CD4-positive, alpha-beta T cell treated with Interleukin-1 beta for 1 hour (primary cell): ENCODE measurements at places on chromosomes 11 and 22.

- no peak for DNase-seq
These were observed 603.0 kb downstream of the BUD13 start for GRCh38 chr11:116169776-116170175.

DNA sequence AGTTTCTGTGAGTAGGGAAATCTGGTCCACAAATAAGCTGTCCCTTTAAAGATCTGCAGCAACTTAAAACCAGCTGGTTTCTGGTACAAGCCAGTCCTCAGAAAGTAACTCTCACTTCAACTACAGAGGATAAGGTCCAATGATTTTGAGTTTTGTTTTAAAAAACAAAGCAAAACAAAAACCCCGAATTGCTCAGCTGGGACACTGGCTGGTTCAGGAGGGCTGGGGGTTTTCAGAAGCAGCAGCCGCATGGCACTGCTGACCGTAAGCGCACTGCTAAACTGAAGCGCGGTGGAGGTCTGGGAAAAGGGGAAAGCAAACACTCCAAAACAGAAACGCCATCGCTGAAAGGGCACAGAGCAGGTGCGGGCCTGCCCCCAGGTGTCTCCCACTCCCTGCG, 59.7 kb downstream of the MICAL3 start:
- no peak for DNase-seq

GRCh38 chr22:24775769-24776492, 1.4 kb upstream of the PIWIL3 start:
- no peak for DNase-seq

- peak; percentile 32 for DNase-seq
These were observed at the start of gene DSCAML1 for GRCh38 chr11:117796872-117797529. DSCAML1 (minus strand) TSS chr11:117797216; CDS start chr11:117797079, 137 bp downstream.

DNA sequence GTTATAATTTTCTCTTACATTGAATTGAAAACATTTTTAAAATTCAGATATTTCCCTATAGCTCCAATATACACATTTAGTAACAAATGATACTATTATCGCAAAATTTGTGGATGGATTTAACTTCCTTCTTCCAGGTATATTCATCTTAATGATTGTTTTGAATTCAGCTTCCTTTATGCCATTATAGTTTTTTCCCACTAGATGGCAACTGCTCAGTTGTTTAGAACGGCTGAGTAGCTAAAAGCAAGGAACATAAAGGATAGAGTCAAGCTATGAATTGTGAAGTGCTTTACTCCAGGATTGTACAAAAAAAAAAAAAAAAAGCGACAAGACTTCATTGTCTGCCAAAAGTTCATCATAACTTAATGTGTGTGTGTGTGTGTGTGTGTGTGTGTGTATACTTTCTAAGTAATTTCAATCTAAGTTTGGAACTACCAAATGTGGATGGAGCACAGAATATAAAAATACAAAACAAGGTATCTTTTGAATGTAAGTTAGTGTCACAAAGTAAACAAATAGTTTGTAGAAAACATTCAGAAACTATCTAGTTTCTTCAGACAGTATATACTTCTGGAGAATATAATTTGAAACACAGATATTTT, 846.4 kb downstream of the DLG2 start:
- DNase-seq: no peak

GRCh38 chr11:44797886-44798606, 71.3 kb downstream of the TSPAN18 start:
- DNase-seq: no peak

- no peak for DNase-seq
These were observed 28.3 kb upstream of the UPB1 start for GRCh38 chr22:24466716-24467328.

GRCh38 chr11:61110255-61111049, 8.2 kb downstream of the CD5 start:
- DNase-seq: no peak

GRCh38 chr22:33240888-33241475, 182.8 kb upstream of the SYN3 start:
- DNase-seq: no peak

DNA sequence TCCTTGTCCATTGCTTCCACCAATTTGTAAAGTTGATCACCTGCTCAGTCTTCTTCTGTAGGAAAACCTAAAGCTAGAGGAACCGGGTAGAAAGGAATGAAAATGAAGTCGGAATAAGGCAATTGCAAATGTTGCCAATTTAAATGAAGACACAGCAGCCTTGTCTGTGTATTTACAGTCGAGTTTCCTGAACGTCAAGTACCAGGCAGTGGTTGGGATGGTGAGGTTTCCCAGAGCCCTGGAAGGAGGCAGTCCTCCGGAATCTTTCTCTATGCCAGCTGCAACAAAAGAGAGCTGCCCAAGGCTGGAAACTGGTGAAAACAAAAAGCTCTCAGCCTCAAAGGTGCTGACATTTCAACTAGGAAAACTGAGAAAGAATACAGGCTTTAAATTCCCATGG, 17.7 kb downstream of the MAJIN start:
- no peak for DNase-seq

- no peak for DNase-seq
These were observed 25.8 kb upstream of the RASSF10 start for GRCh38 chr11:12983336-12983735.

DNA sequence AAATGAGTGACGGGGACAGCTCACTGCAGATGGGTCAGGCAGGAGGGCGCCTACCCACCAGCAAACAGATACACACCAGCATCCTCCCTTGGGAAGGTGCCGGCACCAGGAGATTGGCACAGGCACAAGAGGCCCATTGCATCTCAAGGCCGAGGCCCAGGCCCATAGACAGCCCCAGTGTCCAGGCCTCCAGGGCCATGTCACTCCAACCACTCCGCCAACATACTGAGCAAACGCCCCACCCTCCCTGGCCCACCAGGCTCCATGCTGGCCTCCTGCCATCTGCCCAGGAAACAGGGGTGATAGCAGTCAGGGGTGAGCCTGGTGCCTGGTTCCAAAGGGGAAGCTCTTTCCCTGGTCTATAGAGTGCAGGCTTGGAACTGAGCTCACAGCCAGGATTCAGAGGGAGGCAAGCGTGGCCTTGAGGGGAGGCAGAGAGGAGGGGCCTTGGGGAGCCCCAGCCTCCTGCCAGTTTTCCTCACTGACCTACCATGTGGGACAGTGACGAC, 34.7 kb downstream of the PISD start:
- no peak for DNase-seq

GRCh38 chr22:32585737-32586136, 111.1 kb downstream of the FBXO7 start:
- no peak for DNase-seq

- DNase-seq: no peak
These were observed 19.6 kb downstream of the THAP12 start for GRCh38 chr11:76361374-76361773.

DNA sequence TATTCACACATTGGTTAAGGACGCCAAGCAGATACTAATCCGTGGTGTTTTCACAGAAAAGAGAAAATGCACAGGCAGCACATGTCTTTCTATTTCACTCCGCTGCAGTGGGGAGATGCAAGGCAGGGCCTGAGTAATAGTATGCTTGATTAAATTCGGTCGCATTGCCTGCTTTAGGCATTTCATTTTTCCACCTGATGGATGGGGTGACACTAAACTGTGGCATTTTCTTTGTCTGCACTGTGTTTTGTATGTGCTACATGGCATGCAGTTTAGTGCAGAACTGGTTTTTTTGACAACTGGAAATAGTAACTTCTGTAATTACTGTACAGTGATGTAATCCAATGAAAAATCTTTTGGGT, 94.9 kb downstream of the SLC17A6 start:
- DNase-seq: no peak

GRCh38 chr22:50002791-50003190, 9.8 kb downstream of the IL17REL start:
- no peak for DNase-seq

DNA sequence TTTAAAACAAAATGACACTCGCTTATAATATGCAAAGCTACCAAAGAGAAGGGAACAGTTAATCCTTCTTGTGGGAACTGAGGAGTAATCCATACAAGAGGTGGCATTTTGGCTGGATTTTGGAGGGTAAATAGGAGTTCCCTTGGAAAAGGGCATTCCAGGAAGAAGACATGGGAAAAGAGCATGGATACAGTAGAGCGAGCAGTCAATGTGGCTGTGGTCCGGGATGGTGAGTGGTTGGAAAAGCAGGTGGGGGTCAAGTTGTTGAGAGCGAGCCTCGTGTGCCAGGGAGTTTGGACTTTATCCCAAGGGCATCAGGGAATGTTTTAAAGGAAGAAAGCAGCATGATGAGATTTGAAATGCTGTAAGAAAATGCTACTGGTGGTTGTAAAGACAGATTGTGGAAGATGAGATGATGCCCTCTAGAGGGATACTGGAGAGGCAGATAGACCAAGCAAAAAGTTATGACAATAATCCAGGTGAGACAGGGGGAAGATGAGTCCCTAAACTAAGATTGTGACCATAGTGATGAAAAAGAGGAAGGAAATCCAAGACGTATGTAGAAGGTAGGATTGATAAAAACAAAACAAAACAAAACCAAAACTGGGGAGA, 3.8 kb upstream of the MMP7 start:
- no peak for DNase-seq
